ENCODE measurements at places on chromosomes 6 and 20.
A peak's percentile ranks its signal among the peaks of the same experiment; 100 is the strongest.

- DNase-seq, result no peak
Observed at GRCh38 chr20:44736170-44737021, 9.3 kb upstream of the KCNK15 start.

- DNase-seq, result no peak
Observed at GRCh38 chr20:21272679-21273078, 30.5 kb upstream of the XRN2 start.

DNA sequence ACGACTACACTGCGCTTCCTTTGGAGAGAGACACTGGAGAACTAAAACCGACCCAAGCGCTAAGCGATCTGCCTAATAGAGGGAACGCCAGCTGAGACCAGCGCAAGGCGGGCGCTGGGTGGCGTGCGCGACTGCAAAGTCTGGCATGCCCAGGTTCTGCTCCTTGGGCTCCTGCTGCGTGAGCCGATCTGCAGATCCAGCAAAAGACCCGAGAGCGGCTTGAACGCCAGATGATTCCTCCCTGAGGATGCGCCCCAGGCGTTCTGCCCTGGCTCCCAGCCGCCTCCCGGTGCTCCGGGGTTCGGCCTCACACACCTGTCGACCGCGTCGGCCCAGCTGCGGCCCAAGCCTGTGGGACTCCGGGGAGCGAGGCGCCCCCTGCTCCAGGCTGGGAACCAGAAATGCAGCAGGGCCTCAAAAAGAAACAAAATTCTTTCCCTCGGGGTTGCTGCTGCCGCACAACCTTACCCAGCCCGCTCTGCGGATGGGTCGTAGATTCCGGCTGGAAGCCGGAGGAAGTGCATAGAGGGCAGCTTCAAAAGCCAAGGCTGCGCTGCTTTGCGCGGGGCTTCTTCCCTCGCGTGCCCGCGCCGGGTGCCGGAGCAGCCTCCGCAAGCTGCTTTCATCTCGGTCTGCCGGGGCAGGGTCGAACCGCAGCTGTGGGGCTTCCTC, 17.9 kb upstream of the PRDM13 start:
- no peak for DNase-seq

DNA sequence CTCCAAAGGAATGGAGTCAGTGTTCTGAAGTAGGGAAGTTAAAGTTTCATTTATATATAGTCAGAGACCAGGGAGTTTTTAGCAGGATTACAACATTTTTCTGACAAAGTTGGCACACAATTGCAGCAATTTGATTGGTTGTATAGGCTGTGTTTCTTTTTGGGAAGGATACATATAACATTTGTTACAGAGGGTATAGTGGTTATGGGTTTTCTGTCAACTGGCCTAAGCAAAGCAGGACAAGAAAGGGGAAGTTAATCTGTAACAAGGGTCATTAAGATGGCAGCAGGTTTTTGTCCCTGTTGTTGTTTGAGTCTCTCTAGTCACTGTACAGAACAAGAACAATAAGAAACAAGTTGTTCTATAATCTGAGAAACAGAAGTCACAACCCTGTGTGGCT, 41.4 kb downstream of the TPD52L1 start:
- no peak for DNase-seq

GRCh38 chr6:126175251-126175650, 164.7 kb upstream of the CENPW start:
- no peak for DNase-seq

- DNase-seq, result peak; percentile 50
Observed at GRCh38 chr6:144931172-144932035, 646.3 kb downstream of the UTRN start.

- no peak for DNase-seq
Observed at GRCh38 chr6:45477790-45478189, 100.1 kb upstream of the SUPT3H start.
